H54 (cell line): ENCODE measurements at places on chromosomes 13 and 19.

GRCh38 chr19:21023901-21024300 lies 3.4 kb downstream of the ZNF430 start:
- no peak for DNase-seq

- DNase-seq: no peak
Measured at GRCh38 chr13:19993024-19993423, 34.5 kb downstream of the ZMYM2 start.

GRCh38 chr13:34038541-34039068 lies 220.7 kb downstream of the RFC3 start:
- DNase-seq: no peak

GRCh38 chr13:98446234-98446621 lies 130.7 kb downstream of the STK24 start:
- no peak for DNase-seq

DNA sequence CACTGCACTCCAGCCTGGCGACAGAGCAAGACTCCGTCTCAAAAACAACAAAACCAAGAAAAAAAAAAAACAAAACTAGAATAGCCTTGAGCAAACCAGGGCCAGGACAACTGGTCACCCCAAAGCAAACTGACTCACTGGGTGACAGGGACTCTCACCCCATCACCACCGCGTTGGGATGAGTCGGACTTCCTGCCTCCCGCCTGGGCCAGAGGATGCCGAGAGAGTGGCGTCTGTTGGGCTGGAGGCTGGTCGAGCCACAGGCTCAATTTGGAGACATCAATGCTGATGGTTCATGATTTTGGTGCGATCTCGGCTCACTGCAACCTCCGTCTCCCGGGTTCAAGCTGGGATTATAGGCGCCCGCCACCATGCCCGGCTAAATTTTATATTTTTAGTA lies 11.6 kb downstream of the TMPRSS9 start:
- peak; percentile 96 for DNase-seq

GRCh38 chr13:43764349-43764748 lies 22.4 kb downstream of the ENOX1 start:
- no peak for DNase-seq

- DNase-seq: no peak
Measured at GRCh38 chr13:58994777-58995176, 1169.0 kb downstream of the DIAPH3 start.

- no peak for DNase-seq
Measured at GRCh38 chr13:92745258-92745657, 481.3 kb upstream of the GPC6 start.

DNA sequence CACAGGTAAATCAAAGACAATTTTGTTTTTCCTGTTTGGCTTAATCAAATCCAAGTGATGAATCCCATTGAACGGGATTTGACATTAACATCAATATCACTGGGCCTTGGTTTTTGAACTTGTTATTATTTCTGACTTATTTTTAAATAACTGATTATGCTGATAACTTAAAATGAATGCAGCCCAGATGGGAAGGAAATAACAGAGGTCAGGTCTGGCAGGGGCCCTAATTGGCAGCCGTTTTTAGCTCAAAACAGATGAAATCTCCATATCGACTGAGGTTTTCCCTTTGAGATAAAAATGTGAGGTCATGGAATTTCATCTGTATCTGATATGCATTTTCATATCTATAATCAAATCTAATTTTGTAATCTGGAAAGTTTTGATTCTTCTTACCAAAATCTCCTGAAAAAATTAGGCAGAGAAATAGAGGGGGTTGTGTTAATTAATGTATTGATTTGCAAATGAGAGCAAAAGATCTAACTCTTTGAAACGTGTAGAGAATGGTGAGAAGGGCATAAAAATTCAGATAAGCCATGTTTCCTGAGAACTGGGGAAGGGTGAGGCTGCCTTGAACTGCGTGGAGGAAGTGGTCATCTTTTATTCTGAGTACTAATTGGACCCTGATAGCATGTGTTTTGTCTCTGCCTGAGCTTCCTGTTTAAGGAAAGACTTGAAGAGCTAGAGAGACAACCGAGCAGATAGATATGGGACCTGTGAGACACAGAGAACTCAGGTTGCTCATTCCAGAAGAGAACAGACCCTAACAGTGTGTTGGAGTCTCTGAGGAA lies 98.2 kb upstream of the C1QTNF9B start:
- no peak for DNase-seq

GRCh38 chr13:99566125-99567083 lies 65.1 kb downstream of the TM9SF2 start:
- no peak for DNase-seq

GRCh38 chr19:23992348-23992747 lies 77.7 kb downstream of the ZNF726 start:
- no peak for DNase-seq

- DNase-seq: no peak
Measured at GRCh38 chr13:29689548-29689947, 94.1 kb upstream of the SLC7A1 start.

GRCh38 chr13:24187185-24187584 lies 26.7 kb downstream of the SPATA13 start:
- DNase-seq: no peak

GRCh38 chr13:78393286-78394142 lies 209.8 kb downstream of the POU4F1 start:
- no peak for DNase-seq

DNA sequence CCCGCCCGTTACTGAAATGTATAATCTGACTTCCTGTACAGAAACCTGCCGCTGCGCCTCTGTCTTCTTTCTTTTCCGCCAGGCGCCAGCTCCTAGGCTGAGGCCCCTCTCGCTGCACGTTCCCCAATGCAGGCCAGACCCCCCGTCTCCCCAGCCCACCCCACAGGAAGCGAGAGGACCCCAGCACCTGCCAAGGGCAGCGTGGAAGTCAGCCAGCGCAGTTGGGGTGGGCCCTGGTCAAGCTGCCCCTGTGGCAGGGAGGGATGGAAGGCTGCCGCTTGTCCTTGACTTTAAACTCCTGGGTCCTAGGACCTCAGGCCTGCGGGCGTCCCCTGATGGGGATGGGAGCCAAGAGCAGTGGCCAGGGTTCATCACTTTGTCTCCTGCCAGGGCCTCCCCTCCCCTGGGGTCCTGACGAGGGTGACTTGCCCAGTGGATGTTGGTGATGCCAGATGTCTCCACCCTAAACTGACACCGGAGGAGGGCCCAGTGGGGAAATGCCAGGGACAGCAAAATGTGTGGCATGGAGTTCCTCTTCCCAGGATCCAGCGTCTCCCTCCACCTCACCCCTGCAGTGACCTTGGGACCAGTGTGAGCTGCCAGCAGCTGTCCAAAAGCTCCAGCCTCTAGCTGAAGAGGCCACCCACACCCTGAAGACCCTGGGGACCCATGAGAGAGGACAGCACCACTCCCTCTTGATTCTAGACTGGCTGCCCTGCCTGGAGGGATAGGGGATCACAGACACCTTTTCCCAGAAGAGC lies 8.5 kb upstream of the MARCHF2 start:
- no peak for DNase-seq

GRCh38 chr13:66926200-66926850 lies 303.8 kb downstream of the PCDH9 start:
- no peak for DNase-seq

DNA sequence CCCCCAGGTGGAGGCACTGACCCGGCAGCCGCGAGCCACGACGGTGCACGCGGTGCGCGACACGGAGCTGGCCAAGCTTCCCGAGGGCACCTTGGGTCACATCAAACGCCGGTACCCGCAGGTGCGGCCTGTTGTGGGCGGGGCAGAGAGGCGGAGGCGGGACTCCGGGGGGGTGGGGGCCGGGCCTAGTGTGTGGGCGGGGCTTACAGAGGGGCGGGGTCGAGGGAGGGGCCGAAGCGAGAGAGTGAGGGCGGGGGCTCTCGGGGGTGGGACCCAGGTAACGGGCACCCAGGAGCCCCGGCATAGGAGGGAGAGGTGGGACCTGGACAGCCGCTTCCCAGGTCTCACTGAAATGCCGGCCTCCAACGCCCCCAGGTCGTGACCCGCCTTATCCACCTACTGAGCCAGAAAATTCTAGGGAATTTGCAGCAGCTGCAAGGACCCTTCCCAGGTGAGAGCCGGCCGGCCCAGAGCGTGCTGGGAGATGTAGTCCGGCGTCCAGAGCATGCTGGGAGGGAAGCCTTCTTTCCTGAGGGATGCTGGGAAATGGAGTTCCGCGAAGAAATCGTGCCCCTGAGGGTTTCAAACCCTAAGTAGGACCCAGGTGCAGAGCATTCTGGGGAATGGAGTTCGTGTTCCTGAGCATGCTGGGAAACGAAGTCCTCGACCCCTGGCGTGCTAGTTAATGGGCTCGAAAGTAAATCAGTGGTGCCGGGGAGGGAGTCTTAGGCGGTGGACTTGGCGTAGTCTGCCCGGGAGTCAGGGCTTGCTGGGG lies 15.7 kb downstream of the PNPLA6 start:
- DNase-seq: no peak

DNA sequence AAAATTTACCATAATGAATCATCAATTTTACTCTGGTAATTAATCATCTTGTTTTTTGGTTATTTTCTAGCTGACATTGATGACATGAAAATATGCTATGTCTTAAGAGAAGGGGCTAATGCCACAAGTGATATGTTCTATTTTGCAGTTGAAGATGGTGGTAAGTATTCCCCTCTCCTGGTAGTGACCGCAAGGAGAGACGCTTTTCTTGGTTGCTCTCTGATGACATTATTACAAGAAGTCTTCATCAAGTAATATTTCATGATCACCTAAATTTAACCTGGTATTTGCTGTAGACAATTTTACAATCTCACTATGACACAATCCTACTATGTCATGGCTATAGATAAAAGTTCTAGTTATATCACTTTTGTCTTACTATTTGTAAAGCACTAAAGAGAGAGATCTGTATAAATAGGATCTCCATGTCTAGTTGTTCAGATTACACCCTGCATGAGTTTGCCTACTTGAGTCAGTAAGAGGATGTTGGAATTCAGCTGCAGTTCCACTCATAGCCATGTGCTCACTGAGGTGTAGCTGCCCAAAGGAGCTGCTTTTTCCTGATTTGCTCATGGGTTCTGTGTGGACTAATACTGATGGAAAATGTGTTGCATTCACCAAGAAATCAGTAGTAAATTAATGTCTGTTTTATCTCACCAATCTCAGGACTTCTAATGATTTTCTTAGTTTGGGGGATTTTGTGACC lies 10.9 kb downstream of the FREM2 start:
- DNase-seq: no peak

DNA sequence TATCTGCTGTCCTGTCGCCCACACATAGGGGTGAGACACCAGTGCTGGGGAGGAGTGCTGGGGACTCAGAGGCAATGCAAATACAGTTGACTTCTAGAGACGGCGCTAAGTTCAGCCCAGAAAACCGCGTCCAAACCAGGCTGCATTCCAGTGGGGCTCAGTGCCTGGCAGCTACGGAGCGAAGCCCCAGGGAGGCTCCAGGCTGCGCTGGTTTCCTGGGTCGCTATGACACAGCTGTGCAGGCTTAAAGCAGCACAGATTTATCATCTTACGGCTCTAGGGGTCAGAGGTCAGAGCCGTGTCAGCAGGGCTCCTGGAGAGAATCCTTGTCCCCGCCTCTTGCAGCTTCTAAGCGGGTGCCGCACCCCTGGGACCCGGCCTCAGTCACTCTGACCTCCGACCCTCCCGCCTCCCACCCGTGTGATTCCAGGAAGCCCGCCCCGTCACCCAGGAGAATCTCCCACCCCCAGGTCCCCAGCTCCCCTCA lies 61.6 kb downstream of the ANKRD10 start:
- no peak for DNase-seq

DNA sequence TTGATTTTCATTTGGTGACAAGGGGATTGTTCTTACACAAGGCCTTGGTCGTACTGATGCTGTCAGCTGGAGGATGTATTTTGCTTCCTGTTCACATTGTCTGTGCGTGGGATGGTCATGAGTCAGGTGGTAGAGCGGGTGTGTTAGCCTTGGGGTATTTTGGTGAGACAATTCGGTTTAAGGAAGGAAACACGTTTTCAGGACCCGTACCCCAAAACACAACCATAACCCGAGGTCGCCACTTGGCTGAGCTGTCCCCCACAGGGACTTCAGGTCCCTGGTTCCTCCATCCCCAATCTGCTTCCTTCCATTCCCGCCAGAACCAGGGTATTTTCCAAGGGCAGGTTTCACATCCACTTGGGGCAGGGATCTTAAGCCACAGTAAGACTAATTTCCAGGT lies 15.0 kb downstream of the MYO9B start:
- no peak for DNase-seq

DNA sequence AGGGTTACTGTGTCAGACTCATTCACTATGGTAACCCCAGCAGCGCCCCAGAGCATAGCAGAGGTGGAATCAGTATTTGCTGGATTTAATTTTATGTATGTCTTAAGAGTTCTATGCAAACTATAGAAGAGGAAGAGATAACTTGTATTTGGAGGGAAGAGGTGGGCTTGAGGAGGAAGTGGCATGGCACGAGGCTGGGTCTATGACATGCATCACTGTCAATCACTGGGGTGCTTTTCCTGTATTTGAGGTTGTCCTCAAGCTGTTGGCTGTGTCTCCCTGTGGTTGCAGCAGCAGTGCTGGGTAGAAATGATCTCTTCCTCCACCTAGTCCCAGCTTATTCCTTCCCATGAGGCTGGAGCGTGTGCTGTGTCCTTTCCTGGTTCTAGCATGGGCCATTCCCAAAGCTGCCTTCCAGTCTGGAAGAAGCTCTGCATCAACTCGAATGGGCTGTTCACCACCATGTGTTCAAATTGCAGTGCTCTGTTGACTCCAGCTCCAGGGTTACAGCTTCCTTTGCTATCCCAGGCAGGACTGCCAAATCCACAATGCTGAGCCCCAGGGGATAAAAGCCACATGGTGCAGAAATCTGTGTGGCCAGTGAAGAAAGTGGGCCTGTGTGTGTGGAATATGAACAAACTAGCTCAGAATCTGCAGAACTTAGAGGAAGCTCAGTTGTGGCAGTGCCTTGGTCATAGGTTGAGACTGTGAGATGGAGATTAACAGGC lies 73.1 kb upstream of the MTIF3 start:
- DNase-seq: no peak

DNA sequence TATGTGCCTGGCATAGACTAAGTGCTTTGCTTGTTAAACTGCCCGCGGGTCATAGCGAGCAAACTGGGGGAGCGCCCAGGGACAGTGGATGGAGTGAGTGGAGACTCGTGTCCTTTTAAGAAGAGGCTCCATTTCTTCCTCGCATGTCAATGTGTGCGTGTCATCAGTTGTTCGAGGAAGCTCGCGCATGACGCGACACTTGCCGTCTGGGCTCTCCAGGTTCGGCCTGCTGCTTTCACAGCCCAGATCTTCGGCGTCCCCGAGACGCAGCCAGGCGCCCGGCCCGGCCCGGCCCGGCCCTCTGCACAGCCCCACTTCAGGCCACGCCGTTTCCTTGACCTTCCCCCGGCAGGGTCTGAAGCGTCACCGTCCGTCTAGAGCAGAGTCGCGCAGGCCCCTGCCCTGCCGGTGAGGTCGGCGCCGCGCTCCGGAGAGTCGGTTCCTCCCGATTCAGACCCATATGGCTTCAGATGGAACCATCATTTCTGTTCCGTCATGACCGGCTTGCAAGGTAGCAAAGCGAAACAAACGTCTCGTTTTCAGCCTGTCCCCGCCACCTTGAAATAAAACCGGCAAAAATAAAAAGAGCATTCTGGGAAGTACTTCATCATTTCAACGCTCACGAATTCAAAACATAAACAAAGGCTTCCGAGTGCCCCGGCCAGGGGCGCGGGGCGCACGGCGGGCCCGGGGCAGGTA lies 599 bp upstream of the ARHGEF7 start:
- no peak for DNase-seq
